Colonic mucosa (tissue), 4 donors: ENCODE measurements at places on chromosomes 6 and 20.

GRCh38 chr6:145899915-145900569 lies 64.1 kb downstream of the SHPRH start:
- no peak for DNase-seq

- no peak for DNase-seq
Measured at GRCh38 chr6:151757506-151757955, 50.0 kb upstream of the ESR1 start.

- no peak for DNase-seq
Measured at GRCh38 chr20:34350095-34350494, 13.0 kb upstream of the ITCH start.

DNA sequence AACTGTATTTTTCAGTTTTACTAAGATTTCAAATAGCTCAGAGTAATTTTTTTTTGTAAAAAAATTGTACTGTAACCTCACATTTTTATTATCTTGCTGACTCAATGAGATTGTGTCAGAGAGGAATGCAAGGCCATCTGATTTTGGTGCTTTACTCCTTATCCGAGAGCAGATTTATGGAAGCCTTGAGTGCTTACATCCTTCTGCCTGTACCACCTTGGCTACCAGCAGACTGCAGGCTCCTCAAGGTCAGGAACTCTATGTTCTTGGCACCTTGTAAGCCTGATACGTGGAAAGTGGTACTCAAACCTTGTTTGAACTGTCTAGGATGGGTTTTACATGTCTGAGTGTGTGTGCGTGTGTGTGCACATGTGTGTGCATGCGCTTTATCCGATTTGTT lies 80.1 kb upstream of the MLIP start:
- no peak for DNase-seq

GRCh38 chr6:137711972-137712371 lies 155.1 kb upstream of the TNFAIP3 start:
- no peak for DNase-seq

DNA sequence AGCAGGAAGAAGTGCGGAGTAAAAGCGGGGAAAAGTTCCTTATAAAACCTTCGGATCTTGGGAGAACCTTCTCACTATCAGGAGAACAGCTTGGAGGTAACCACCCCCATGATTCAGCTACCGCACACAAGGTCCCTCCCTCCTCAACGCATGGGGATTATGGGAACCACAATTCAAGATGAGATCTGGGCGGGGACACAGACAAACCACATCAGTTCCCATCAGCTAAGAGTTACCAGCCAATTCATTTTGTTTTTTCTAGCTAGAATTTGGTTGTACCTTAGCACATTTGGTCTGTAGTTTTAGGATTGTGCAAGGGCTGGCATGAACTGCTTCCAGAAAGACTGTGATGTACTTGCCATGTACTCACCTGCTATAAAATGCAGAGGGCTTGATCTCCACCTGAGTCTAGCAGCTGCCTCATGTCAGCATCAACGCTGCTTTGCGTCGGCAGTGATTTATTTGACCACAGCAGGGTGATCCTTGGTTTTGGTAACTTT lies 94.7 kb upstream of the SLC2A12 start:
- no peak for DNase-seq

DNA sequence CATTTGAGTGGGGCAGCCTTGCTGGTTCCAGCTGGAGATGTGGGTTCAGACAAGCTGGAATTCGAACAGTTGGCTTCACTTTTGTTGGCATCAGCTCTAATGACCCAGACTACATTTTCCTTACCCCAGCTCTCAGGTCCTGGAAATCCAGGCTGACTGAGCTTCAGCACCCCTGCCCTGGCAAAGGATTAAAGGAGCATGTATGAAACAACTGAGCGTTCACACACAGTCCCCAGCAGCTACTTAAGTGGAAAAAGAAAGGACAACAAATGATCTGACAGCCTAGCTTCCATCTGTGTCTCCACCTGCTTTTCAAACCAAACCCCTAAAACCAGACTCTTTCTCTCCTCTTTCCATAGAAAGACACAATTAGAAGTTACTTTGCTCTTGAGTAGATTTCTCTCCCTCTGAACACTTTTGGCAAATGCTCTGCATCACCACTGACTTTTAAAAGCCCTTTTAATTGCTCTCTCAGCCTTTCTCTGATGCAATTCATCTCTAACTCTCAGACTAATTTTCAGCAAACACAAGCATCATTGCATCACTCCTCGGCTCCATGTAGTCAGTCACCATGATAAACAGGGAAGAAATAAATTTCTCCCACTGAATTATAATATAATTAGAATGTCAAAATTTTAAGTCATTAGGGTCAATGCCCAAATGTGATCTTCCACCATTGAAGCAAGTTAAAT lies 28.1 kb downstream of the ROS1 start:
- DNase-seq, result no peak

- DNase-seq, result no peak
Measured at GRCh38 chr6:138533667-138534066, 34.4 kb upstream of the NHSL1 start.

- DNase-seq, result no peak
Measured at GRCh38 chr6:364609-365540, 26.7 kb upstream of the IRF4 start.

- no peak for DNase-seq
Measured at GRCh38 chr6:150692604-150693003, 92.9 kb downstream of the PLEKHG1 start.
